ENCODE measurements at places on chromosomes 2 and 18.

GRCh38 chr2:232097260-232097659 lies 135.7 kb downstream of the DIS3L2 start:
- DNase-seq, result no peak

- no peak for DNase-seq
These were observed 22.0 kb upstream of the DAPL1 start for GRCh38 chr2:158773121-158773520.

GRCh38 chr2:198374375-198375082 lies 570.1 kb downstream of the PLCL1 start:
- DNase-seq, result no peak

DNA sequence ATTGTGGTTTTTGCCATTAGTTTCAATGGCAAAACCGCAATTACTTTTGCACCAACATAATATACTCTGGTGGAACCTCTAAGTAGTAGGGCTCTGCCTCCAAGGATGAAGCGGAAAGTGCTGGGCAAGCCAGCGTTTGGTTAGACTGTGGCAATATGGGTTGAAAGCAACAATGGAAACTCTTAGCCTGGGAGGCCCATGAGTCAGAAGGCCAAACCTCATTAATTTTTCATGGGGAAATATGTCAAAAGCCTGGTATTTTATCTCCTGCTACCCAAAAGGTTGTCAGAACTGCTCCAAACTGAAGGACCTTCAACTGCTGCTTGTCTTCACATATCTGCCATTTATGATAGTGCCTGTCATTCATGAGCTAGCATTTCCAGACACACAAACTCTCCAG lies 179.1 kb upstream of the CYP26B1 start:
- DNase-seq, result no peak

DNA sequence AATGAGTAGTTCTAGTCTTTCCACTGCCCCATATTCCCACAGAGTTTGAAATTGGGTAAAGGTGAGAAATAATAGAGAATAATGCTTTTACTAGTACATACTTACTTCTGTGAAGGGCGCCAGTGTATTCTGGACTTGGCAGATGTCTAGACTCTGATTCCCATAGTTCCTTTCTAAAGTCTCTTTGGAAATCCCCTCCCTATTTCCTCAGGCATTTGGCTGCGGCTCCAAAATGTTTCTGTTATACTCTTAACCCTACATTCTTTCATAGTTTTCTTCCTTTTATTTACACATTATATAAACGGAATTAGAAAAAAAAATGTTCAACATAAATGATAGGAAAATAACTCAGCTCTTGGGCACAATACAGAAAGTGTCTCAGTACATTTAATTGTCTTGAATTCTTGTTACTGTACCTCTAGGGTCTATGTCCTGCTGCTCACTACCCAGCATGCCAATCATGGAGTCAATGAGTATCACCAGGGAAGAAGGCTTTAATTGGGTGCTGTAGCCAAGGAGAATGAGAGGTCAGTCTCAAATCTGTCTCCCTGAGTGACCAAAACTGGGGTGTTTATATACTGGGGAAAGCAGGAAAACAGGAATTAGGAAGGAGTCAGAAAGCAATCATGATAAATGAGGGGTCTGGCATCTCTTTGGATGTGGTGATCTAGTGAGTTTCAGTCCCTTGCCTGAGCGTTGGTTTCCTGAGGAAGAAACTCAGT lies 147.8 kb upstream of the MMADHC start:
- DNase-seq, result no peak

DNA sequence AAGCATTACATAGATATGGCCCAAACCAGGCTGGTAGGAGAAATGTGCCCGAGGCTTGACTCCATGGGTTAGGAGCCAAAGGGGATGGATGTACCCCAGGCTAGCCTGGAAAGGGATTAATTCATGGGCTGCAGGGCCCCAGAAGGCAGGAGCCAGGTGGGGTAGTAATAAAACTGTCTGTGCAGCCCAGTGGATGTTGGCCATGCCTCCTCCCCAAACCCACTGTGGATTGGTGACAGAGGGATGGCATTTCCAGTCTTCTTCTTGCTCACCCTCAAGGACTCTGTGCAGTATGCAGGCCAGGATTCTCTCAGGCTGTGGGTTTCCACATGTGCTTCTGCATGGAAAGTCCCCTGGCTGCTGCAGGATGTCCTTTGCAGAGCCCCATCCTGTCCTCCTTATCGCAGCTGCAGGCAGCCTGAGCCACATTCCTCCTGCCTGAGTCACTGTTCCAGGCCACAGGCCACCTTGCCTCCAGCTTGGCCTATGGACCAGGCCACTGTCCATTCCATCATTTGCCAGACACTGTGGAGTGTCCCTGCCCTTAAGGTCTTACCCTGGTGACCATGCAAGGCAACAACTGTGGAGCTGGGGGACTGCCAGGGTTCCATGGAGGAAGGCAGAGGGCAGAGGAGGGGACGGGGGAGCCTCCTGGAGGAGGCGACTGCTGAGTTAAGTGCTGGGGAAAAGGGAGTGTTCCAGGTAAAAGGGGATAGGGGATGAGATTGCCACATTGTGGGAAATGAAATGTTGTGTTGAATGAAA lies 38.9 kb downstream of the INO80C start:
- DNase-seq, result no peak

DNA sequence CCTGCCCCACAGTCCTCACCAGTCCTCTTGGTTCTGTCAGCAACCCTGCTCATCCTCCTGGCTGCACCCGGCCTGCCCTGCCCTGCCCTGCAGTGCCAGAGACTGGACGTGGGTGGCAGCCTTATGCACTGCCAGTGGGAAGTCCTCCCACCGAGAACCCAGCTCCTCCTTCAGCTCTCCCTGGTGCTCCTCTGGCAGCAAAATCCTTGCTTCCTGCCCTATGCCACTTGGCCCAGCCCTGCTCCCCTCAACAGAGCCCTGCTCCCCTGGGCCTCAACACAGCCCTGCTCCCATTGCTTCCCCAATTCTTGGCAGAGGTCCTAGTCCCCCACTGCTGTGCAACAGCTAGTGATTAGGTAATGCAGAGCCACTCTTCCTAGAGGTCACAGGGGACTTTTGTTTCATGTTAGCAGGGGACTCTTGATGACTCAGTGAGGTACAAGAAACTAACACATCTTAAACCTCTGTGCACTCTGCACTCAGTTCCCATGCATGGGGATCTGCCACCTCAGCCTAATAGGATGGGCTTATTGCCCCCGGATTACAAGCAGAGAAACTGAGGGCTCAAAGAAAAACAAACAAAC lies 58.0 kb upstream of the EDAR start:
- no peak for DNase-seq

DNA sequence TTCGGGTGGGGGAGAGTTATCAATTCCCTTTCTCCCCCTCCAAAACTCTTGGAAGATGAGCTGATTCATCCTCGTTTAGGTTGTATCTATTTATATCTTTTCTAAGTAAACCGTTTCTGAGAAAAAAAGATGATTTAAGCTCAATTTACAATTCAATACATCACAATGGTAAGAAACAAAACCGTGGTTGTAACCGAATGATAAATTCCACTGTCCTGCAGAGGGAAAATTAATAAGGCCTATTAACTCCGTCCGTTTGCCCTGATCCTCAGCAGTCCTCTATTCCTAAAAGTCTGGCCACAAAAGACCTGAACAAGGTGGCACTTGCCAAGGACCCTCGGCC lies 286.2 kb downstream of the TCF4 start:
- DNase-seq, result no peak

GRCh38 chr2:102442967-102443828 lies 20.2 kb downstream of the IL18RAP start:
- DNase-seq, result no peak

- DNase-seq, result no peak
These were observed 1279.0 kb upstream of the LRRTM1 start for GRCh38 chr2:81583311-81584108.

GRCh38 chr2:8368463-8368862 lies 313.4 kb upstream of the ID2 start:
- no peak for DNase-seq

DNA sequence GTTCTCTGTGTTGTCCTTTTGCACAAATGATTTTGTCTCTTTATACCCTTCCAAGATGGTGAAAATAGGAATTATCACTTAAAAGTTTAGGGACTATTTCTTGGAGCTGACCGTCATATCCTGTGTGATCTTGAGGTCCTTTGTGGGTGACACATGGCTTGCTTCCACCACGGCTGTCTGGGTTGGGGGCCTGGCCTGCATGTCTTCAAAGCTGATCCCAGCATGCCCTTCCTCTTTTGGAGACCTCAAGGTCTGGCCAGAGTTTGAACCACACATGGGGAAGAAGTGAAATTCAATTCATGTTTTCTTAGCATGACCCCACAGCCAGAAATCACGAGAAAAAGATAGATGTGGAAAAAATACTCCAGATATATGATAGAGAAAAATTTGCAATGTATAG lies 14.0 kb downstream of the SFTPB start:
- DNase-seq, result no peak

DNA sequence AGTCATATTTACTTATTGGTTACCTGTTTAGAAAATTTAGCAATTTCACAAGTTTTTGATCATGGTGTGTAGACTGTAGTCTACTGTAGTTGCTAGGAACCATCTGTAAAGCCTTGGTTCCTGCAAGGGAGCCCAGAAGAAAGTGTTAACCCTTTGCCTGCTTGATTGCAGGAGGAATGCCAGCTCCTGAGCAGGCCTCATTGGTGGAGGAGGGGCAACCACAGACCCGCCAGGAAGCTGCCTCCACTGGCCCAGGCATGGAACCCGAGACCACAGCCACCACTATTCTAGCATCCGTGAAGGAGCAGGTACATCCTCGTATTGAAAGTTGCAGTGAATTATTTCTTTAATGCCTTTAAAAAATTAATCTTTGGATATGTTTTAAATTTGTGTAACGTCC lies 76.3 kb downstream of the PKP4 start:
- DNase-seq, result no peak

- no peak for DNase-seq
These were observed 2.7 kb downstream of the STK16 start for GRCh38 chr2:219247678-219248642.

DNA sequence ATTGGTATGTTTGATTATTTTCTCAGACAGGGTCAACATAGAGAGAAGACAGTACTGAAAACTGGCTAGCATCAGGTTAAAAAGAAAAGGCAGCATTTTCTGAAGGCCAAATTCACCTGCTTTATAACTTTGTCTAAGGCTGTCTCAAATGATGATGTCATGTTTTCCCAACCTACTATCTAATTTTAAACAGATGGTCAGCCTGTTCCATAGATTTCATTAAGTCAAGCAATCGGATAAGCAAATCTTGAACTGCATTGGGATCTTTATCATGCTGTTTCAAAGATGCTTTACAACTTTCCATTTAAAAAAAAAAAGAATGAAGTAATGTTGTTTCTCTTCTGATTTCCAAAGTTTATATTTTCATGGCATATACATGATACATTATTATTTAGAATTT lies 56.3 kb upstream of the SPOPL start:
- DNase-seq, result no peak

- no peak for DNase-seq
These were observed 17.9 kb downstream of the LPIN1 start for GRCh38 chr2:11764359-11764758.

DNA sequence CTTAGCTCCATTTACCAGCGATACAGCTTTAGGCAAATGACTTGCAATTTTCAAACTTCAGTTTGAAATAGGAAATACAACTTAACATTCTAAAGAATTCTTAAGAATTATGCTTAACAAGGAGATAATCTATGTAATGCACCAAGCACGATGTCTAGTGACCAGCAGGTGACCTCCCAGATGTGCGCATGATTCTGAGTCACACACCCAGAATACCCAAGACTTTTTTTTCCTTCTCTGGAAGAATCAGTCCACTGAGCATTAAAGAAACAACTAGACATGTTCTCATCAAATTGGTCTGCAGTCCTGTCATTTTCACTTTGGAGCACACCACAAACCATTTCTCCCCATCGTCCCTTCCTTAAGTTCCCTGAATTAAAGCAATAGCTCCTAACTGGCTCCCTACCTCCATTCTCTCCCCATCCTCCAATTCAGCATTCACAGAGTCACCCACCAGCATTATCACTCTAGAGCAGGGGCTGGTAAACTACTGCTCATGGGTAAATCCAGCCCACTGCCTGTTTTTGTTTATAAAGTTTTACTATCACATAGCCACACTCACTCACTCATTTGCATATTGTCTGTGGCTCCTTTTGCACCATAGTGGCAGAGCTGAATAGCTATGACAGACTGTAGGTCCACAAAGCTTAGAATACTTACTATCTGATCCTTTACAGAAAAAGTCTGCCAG lies 13.2 kb downstream of the EVA1A start:
- DNase-seq, result no peak

DNA sequence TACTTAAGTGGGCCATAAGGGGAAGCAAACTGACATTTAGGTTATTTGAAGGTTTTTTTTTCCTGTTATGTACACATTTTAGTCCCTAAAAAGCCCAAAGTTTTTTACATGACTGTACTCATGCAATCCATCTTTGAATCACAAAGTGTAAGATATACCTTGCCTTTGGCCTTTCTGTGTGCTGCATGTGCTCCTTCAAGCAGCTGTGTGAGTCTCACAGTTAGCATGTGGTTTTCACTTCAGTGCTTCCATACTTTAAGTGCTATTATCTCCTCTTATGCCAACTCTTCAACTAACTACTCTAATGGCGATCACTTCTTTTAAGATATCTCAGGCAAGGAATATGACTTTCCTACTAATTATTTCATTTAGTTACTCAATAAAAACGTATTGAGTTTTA lies 597.1 kb upstream of the ACVR2A start:
- no peak for DNase-seq

- DNase-seq, result no peak
These were observed 2.8 kb upstream of the CTDSP1 start for GRCh38 chr2:218396688-218397462.

DNA sequence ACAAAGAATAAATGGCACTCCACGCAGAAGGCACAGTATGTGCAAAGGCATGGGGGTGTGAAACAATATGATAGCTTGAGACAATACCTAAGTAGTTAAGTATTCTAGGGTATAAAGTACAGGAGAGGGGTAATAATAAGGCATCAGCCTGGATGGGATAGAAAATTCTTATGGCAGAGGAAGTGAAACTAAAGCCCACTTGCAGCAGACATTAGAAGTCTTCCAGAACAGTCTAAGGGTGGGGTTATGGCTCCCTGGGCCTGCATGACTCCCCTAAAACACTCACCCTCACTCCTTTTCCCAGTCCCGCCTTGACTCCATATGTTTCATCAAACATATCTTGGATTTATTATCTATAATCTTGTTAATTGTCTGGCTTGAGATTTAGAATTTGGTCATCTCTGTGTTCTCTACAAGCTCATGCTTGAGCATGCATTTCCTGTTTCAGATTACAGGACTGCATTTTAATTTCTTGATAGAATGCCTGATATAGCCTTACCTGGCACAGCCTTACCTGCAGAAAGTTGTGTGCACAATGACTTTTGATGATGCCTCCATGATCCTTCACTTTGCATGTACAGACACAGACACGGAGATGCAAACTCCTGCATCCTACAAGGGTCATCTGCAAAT lies 28.5 kb upstream of the TMBIM1 start:
- DNase-seq, result no peak

GRCh38 chr18:9536354-9537152 lies 61.2 kb downstream of the RALBP1 start:
- DNase-seq, result no peak

- no peak for DNase-seq
These were observed 6.5 kb upstream of the KCNG2 start for GRCh38 chr18:79790996-79791972.

GRCh38 chr2:100425573-100426383 lies 8.3 kb upstream of the CHST10 start:
- DNase-seq, result no peak
